Adrenal gland (tissue), 19 donors: ENCODE measurements at places on chromosomes 12 and 14.

GRCh38 chr14:90483571-90483974 lies 86.7 kb downstream of the CALM1 start:
- DNase-seq: no peak

DNA sequence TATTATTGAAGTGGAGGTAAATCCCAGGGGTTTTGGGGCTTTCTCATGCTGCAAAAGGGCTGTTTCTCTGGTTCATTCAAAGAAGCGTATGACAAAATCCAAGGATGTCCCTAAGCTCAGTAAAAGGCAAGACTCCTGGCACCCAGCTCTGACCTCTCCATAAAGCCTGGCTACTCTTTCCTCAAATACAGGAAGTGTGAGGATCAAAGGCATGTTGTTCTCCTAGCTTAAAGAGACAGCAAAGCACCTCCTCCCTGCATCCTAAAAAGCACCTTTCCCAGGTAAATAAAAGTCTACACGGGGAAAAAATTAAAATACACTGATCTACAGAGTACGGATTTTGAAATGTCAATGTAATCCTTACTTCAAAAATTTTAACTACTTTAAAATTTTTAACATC lies 118.6 kb downstream of the LMNTD1 start:
- no peak for DNase-seq

- DNase-seq: no peak
Observed at GRCh38 chr12:77895699-77896098, 65.0 kb downstream of the NAV3 start.

GRCh38 chr14:45270031-45270430 lies 17.0 kb upstream of the MIS18BP1 start:
- DNase-seq: no peak

- no peak for DNase-seq
Observed at GRCh38 chr12:90729736-90730135, 225.2 kb downstream of the CCER1 start.

DNA sequence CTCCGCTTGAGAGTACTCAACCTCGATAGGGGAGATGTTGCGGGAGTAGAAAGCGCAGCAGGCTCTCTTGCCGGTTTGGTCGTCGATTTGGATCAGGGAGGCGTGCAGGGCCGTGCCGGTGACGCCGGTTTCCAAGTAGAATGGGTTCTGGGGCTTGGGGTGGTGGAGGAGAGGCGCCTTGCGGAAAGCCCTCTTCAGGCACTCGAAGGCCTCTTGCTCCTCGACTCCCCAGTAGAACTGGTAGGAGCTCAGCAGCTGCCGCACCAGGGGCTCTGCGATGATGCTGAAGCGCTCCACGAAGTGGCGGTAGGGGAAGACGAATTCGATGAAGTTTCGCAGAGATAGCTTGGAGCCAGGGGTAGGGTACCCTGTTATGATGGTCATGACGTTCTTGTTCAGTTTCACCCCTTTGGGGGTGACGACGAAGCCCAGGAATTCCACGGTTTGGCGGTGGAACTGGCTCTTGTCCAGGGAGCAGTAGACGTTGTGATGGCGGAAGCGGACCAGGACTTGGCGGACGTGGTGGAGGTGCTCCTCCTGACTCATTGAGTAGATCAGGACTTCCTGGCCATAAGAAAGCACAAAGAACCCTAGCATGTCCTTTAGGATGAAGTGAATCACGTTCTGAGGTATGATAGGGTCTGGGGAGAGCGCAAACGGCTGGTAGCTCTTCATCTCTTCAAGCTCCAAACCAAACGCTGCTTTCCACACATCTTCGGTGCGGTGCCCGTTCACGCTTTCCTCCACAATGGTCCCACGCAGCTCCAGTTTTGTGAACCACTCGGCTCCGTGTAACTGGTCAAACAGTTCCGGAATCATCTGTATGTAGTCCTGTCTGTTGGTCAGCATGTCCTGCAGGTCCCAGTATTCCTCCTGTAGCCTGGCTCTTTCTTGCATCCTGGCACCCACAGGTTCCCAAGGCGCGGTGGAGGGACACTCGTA lies 21.2 kb downstream of the RTL1 start:
- no peak for DNase-seq

GRCh38 chr12:100827901-100828520 lies 33.4 kb downstream of the ANO4 start:
- peak; percentile 22 for DNase-seq

DNA sequence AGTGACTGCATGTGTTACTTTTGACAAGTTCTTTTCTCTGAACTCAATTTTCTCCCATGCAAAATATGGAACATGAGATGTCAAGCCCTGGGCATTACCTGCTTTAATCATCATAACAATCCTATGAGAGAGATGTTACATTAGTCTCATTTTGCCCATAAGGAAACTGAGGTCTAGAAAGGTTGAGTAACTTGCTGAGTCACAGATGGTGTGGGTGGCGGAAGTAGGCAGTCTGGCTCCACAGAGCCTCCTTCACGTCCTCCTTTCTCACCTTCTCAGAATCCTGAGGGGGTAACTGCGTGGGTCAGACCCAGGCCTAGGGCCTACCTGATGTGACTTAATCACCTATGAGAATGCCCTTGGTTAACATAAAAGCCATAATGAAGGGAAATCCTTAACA lies 50.7 kb downstream of the TMTC1 start:
- no peak for DNase-seq

DNA sequence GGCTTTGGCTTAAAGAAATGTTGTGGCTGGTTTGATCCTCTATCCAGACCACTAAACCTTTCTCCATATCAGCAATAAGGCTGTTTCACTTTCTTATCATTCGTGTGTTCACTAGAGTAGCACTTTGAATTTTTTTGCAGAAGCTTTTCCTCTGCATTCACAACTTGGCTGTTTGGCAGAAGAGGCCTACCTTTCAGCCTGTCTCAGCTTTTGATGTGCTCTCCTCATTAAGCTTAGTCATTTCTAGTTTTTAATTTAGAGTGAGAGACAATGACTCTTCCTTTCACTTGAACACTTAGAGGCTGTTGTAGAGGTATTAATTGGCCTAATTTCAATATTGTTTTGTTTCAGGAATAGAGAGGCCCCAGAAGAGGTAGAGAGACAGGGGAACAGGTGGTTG lies 13.8 kb downstream of the KCNMB4 start:
- no peak for DNase-seq

DNA sequence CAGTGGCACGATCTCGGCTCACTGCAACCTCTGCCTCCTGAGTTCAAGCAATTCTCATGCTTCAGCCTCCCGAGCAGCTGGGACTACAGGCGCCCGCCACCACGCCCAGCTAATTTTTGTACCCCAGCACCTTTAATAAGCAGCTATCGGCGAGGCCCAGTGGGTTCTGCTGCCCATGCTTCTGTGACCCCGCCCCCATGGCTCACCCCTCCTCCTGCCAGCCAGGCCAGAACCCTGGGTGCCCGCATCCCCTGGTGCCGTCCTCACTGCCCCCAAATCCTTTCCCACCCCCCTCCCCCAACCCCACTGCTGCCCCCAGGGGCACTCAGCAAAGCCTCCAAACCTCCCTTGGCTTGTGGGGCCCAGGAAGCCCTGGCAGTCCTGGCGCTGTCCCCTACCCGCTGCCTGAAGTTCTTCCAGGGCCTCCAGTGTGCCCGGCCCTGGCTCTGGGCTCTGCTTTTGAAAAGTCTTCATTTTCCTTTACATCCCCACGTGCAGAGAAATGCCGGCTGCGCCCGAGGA lies 14.5 kb downstream of the BAG5 start:
- DNase-seq: no peak

DNA sequence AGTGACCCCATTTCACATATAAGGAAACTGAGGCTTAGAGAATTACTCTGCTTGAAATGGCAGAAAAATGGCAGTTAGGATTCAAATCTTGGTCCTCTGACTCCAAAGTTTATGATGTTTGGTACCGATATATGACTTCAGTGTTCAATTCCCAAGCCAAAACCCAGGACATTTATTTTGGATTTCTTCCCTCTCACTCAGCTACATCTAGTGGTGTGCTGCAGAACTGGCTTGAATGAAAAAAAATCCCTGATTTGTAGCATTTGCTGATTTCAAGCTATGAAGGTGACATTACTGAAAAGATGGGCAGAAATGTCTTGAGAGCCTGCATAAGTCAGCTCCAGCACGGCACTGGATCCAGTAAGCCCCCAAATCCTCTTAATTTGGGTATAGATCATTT lies 106.4 kb downstream of the EFCAB11 start:
- DNase-seq: no peak

- peak; percentile 99 for DNase-seq
Observed at GRCh38 chr12:124917135-124917840, 2.8 kb upstream of the UBC start.

GRCh38 chr14:103611215-103611614 lies 17.8 kb upstream of the KLC1 start:
- no peak for DNase-seq

GRCh38 chr12:47249082-47249481 lies 169.3 kb upstream of the AMIGO2 start:
- no peak for DNase-seq

DNA sequence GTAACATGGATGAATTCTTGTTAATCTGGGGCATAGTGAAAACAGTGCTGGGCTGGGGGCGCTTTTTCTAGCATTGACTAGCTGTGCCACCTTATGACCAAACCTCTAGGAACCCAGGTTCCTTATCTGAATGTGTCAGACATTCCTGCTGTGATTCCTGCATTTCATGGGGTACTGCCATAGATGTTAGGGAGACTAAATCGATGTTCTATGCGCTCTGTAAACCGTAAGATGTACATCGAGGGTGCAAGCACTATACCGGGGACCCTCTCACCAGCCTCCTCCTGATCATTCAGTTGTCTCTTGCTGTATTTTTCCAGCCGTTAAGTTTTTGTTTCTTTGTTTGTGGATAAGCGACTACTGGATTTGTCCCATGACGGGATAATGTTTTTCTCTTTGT lies 170.9 kb upstream of the PARP11 start:
- DNase-seq: no peak

DNA sequence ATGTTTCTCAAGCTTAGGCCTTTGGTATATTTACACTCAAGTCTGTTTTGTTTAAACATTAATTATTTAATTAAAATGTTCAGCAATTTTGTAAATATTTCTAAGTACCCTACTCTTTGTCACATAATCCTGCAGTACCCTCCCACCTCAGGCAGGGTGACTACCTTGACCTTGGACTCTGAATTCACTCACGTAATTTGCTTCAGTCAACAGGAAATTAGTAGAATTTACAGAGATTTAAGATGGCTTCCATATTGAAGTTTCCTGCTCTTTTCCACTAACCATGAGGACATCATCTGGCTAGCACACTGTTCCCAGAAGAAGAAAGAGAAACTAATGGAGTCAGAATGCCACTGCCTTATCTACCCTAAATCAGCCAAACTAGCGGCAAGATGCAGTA lies 967 bp upstream of the TAS2R19 start:
- no peak for DNase-seq

DNA sequence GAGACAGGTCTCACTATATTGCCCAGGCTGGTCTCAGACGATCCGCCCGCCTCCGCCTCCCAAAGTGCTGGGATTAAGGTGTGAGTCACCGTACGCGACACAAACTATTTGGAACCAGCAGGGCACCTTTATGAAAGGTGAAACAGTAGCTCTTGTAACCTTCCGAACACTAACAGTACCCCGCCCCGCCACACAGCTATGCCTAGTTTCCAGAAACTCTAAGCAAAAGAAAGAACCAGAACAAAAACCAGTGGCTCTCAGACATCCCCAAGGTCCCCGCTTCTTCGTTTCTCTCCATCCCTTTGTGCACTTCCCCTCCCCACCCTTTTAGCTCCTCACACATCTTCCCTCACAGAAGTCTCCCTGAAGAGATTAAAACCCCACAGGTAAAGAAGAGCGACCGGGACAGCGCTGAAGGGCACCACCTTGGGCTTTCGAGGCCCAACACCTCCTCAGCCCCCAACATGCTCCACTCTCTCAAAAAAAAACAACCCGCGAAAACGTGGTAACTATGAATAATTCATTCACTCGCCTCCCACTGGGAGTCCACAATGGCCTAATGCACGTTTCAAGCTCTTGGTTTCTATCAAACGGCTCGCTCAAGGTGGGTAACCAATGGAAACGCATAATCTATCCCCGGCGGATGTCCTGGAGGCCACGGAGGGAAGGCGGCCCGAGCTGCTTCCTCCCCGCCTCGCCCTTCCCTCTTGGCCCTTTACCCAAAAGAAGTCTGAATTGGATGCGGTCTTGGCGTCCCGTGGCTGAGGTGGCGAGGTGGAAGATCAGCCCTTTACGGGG lies 877 bp downstream of the BAG5 start:
- DNase-seq: peak; percentile 62

DNA sequence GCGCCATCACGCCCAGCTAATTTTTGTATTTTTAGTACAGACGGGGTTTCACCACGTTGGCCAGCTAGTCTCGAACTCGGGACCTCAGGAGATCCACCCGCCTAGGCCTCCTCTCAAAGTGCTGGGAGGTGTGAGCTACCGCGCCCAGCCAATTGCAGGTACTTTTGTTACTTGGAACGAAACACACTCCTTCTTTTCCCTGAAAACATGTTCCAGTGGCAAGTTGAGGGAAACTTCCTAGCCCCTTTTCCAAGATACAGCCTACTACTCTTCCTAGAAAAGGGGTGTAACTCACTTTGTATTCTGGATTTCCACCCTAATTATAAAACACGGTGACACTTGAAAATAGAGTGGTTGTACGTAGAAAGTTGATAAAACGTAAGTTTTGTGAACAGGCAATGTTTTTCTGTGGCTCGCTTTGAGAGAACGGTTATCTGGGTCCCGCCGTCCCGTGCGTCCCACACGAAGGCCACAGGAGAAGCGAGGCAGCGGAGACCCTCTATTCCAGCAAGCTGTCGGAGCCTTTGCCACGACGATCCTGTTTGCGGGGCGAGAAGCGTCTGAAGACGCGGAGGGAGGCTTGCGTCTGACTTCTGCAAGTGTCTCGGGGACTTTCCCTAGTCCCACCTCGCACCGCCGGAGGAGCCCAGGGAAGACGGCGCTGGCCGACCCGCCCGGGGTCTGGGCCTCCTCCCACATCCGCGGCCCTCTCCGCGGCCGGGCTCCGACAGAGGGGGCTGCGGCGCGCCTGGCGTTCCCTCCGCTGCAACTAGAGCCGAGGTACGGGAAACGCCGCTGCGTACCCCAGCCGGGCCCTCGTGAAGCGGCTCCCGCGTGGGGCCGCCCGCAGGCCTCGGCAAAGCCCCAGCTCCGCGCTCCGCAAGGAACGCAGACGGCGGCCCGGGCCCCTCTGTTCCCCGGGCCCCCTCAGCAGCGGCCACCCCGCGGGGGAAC lies 745 bp downstream of the CDCA4 start:
- DNase-seq: peak; percentile 34

- no peak for DNase-seq
Observed at GRCh38 chr14:94421316-94421715, 31.3 kb downstream of the SERPINA11 start.

- DNase-seq: no peak
Observed at GRCh38 chr12:23824358-23824757, 125.1 kb downstream of the SOX5 start.
